SW 1271 (cell line): ENCODE measurements at places on chromosomes 2 and 18.

- no peak for DNase-seq
These were observed 168.3 kb upstream of the VRK2 start for GRCh38 chr2:57878171-57878865.

DNA sequence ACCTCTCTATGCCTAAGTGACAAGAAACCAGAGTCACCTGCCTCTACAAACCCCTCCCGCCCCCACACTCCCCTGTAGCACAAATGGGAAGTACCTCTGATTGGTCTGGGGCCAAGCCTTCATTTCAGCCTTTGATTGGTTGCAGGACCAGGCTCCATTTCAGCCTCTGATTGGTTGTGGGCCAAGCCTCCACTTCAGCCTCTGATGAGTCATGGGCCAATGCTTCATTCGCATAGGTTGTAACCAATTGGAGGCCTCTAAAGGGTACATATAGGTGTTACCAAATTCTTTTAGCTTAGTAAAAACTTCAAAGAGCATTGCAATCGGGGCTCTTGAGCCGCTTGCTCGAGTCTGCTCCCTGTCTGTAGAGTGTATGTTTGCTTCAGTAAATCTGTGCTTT is 25.0 kb downstream of the CCDC102B start:
- DNase-seq = no peak

DNA sequence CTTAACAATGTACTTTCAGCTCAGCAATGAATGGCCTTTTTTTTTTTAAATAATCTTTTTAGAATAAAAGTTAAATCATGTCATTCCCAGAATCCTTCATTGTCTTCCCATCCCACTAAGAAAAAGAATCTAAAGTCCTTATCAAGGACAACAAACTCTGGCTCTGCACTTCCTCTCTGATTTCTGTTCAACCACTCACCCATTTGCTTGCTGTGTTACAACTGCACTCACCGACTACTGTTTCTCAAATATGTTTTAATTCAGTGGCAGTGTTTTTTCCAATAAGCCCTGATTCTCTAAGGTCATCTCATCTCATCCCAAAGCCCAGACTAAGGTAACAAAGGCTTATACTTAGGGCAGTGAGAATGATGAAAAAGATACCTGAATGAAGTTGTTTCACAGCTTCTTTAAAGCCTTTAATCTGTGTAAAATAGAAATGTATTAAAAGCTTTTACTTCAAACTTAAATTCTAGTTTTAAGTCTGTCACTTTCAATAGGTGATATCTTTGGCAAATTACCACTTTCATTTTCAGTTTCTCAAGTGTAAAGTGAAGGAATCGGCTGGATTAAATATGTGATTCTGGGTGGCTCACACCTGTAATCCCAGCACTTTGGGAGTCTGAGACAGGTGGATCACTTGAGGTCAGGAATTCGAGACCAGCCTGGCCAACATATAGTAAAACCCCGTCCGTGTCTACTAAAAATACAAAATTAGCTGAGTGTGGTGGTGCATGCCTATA is 87.6 kb downstream of the RBBP8 start:
- DNase-seq = no peak

- DNase-seq = no peak
These were observed 21.1 kb downstream of the BABAM2 start for GRCh38 chr2:27911458-27912210.

DNA sequence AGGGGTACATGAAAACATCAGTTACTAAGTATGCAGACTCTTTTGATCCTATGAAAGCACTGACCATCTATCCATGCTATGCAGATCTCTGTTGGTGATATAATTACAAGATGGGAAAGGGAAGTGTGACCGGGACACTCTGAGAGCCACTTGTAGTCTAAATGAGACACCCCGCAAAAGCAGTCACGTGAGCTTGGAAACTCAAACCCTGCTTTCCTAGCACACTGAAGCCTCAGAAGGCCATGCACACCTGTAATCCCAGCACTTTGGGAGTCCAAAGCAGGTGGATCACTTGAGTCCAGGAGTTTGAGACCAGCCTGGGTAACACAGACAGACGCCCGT is 137.5 kb downstream of the INO80D start:
- DNase-seq = no peak

DNA sequence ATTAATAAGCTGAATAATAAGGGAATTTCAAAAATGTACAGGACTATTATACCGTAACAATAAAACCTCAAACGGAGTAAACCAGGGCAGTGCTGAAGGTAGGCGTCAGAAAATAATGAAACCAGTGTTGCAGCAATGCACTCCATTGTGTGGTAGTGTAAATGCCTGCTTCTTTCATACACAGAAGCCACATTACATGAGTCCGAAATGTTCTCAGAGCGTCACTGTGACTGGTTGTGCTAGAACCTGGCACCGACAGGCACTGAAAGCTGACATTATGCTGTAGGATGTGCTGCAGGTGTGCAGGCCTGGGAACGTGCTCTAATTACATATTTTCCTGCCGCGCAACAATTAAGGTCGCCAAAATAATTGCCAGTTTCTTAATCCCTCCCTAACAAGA is 53.3 kb downstream of the ZEB2 start:
- no peak for DNase-seq

DNA sequence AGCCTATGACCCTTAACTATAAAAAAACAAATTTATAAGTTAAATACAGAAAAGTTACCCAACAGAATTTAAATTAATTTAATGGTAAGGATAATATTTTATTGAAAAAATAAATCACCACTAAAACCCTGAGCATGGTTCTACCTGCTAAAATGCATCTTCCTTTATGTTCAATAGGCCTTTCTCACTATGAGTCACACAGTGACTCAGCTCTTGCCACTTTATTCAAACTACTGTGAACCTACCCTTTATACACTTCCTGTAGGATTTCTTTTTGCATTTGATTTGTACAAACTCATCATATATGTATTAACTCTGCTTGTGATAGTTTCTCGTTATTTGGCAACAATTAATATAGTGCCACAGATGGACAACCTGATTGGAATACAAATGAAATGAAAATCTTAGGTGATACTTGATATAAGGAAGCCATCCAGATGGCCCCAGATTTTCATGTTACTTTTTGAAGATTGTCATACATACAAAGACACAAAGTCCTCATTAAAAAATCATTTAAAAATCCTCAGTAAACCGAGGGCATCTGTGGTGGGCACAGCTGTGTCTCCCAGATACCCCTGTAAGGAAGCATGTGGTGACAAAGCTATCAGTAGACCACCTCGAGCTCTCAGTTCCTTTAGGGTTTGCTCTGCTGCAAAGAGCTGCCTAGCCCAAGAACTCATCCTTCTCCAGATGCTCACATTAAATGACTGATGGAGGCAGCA is 55.2 kb upstream of the COBLL1 start:
- DNase-seq = peak; percentile 20

- DNase-seq = no peak
These were observed 41.4 kb downstream of the DDX18 start for GRCh38 chr2:117855886-117856285.

GRCh38 chr2:115183144-115183543 is 740.7 kb downstream of the DPP10 start:
- DNase-seq = no peak

DNA sequence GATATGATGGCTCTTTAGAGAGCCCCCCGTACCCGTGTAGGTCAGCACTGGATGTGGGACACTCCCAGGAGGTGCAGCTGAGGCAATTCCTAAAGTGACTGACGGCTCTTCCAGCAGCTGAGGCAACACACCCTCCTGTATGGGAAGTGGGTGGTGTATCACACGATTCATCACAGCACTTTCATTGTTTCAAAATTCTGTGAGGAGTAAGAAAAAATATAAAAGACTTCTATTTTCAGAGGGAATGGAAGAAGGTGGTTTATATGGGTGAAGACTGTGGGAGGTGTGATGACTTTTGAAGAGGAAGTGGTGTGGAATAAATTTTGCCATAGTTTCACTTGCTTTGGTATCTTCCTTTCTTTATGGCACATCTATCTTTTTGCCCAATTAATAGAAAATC is 22.3 kb downstream of the QPCT start:
- no peak for DNase-seq

GRCh38 chr2:191938779-191939178 is 91.9 kb upstream of the CAVIN2 start:
- DNase-seq = no peak

DNA sequence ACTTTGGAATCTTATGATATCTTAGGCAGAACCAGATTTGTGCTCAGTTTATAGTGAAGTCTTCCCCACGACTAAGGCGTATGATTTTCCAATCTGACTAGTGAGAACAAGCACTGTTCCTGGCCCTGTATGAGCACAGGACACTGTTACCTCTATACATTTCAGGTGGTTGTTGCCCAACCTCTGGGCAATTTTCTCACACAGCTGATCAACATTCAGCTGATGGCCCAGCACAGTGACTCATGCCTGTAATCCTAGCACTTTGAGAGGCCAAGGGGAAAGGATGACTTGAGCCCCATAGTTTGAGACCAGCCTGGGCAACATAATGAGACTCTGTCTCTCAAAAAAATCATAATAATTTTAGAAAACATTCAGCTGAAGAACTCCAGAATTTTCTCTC is 119.5 kb downstream of the ASXL3 start:
- no peak for DNase-seq

- DNase-seq = no peak
These were observed 36.6 kb upstream of the PRLH start for GRCh38 chr2:237529452-237530402.

DNA sequence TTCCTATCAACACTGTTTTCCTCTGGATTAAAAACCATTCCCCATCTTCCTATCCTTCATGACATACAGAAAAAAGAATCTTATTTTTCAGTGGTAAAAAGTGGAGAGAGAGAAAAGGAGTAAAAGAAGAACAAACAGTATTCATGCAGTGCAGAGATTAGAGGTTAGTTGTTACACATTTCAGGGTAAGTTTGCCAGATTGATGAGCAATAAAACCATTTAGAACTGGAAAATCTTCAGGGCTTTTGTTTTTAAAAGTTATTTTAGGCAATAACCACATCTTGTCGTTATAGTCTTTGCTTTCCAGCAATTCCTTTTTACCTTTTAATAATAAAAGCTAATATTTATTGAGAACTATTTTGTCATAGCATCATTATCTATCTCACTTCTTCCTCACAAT is 104.5 kb downstream of the GPD2 start:
- no peak for DNase-seq

GRCh38 chr18:38575648-38576047 is 1010.0 kb upstream of the CELF4 start:
- no peak for DNase-seq

DNA sequence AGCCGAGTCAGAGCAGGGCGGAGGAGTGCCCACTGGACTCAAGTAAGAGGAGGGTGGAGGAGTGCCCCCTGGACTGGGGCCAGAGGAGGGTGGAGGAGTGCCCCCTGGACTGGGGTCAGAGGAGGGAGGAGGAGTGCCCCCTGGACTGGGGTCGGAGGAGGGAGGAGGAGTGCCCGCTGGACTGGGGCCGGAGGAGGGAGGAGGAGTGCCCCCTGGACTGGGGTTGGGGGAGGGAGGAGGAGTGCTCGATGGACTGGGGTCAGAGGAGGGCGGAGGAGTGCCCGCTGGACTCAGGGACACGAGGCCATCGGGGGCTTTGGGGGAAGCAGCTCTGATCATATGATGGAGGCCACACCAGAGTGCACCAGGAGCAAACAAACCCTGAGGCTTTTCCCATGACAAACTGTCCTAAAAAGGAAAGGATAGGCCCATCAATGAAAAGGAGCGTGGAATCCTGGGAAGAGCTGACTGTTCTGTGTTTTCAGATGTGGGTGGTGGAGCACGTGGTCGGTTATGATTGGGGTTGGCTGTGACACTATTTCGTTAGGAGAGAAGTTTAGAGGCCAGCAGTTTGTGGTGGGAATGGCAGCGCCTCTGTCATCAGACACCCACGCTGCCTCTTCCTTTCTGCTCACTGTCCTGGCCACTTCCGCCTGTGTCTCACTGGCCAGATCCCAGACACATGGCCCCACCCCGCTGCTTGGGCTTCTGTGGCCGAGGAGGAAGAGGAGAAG is 24.5 kb upstream of the HPCAL1 start:
- no peak for DNase-seq

- DNase-seq = no peak
These were observed 18.1 kb downstream of the CCNT2 start for GRCh38 chr2:134936691-134937090.

GRCh38 chr18:27473318-27473717 is 288.2 kb upstream of the CHST9 start:
- DNase-seq = no peak

- DNase-seq = no peak
These were observed 181.9 kb upstream of the DTNA start for GRCh38 chr18:34528177-34528576.

DNA sequence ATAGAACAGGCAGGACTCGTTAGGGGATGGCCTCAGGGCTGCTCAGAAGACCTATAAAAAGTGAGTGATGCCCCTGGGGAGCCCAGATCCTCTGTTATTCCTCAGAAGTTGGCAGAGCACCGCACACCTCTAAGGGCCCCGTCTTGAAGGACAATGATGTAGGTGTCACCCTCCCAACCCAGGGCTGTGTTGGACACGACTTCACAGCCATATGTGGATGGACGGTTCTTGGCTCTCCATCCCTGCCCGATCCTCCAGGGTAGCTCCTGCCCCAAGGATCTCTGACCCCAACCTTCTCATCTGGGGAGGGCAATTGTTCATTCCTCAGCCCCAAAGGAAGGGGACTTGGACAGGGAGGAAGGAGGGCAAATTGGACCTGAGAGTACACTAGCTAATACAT is 246.1 kb downstream of the DYSF start:
- DNase-seq = no peak

DNA sequence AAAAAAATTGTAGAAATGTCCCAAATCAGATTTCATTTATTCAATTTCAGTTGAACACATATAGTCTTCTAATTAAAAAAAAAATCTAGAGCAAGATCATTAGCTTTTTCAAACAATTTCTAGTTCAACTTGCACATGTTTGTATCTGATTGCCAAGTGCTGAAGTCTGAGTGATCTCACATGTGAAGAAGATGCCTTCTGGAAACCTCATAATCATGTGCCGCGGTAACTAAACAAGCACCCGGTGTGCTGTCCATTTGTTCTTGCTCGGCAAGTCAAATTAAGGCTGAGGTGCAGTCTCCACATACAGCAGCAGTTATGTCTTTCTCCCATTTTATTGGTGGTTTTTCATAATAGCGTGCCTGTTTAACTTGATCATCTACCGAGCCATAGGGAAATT is 18.7 kb downstream of the CABLES1 start:
- DNase-seq = no peak

DNA sequence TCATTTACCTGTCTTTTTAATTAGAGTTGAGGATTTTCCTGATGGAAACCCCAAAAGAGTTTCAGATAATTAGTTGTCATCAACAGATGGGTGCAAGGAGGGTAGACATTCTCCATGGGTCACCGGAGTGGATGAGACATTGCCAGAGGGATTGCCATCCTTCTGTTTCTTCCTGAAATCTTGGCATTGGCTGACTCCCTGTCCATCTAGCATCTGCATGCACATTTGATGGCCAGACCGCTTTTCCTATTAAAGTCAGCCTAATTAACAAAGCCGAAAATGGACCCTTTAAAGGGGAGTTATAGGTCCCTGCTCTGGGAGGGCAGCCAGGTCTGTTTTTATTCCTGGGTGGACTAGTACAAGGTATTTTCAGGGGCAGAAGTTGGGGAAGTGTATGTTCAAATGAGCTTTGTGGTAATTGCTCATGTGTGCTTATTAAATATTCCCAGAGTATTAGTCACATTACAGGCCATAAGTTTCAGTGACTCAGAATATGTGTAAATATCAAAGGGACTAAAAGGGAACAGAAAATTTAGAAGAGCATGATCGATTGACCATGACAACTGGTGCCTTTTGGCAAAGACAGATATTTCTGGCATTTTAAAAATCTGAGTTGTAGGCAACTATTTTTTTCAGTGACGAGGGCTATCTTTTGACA is 209.8 kb downstream of the PHLPP1 start:
- DNase-seq = no peak
